T-helper 17 cell (primary cell): ENCODE measurements at places on chromosomes 12 and 14.
A peak's percentile ranks its signal among the peaks of the same experiment; 100 is the strongest.

DNA sequence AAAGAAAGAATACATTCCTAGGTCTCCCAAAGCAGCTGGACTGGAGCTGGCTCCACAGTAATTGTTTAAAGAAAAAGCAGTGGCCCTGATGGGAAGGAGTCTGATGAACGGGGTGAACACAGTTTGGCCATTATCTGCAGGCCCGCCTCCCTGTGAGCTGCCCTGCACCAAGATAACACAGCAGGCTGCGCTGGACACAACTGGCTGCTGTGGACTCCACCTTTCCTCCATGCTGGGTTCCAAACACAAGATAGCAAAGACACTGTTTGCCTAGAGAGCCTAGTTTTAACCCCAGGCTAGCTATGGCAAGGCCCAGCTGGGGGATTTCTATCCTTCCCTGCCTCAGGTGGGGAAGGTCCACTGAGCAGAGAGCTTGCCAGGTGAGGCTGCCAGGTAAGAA, 34.6 kb downstream of the ZFP36L1 start:
- no peak for DNase-seq

- no peak for DNase-seq
Measured at GRCh38 chr12:114420182-114420943, 14.4 kb upstream of the TBX5 start.

GRCh38 chr14:102795060-102795925, 18.0 kb downstream of the TRAF3 start:
- no peak for DNase-seq

DNA sequence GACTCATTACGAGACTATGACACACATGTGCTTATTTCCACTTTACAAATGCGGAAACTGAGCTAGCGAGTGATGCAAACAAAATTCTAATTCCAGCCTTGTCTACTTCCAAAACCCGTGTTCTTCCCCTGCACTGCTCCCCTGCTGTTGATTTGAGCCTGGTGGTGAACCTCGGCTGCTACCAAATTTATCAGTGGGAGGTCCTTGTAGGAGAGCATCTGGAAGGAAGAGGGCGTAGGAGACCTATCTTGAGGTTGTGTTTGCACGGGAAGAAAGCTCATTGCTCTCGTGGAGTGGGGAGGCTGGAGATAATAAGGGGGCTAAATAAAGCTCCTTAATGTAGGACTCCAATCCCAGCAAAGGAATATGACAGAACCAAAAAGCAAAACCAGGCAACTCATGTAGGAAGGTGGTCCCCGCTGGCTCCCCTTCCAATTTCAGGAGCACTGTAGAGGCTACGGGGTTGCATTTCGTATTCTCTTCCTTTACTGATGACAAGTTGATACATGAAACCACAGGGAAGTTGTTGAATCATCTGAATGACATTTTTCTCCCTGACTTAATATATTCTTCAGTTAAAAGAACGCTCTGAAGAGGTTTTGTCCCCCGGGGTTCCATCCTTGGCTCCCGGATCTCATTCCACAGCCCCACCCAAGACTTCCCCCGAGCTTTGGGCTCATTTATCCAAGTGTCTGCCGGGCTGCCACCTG, 52.6 kb downstream of the FZD10 start:
- no peak for DNase-seq

GRCh38 chr14:24431569-24432258, 2.0 kb downstream of the KHNYN start:
- DNase-seq = peak; percentile 87
